Activated T-helper 17 cell treated with anti-CD3 and anti-CD28 coated beads, Interleukin-2, amount 50 U/mL, for 72 hours (primary cell): ENCODE measurements at places on chromosomes 12 and 14.
A peak's percentile ranks its signal among the peaks of the same experiment; 100 is the strongest.

DNA sequence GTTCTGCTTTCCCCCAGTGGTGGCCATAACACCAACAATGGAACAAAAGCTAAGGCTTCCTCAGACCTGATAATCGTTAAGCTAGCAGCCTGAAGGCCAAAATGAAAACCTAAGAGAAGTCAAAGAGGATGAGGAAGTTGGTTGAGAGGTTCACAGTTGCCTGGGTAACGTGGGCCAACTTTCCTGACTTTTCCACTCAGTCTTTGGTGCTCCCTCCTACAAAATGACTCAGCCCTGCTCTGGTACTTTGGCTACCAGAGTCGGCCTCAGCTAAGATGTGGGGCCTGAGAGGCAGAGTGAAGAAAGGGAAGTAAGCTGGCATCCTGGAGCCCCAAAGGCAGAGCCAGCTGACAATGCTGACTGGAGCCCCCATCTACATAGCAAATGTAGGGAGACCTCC, 14.9 kb upstream of the FKBP11 start:
- no peak for ATAC-seq

DNA sequence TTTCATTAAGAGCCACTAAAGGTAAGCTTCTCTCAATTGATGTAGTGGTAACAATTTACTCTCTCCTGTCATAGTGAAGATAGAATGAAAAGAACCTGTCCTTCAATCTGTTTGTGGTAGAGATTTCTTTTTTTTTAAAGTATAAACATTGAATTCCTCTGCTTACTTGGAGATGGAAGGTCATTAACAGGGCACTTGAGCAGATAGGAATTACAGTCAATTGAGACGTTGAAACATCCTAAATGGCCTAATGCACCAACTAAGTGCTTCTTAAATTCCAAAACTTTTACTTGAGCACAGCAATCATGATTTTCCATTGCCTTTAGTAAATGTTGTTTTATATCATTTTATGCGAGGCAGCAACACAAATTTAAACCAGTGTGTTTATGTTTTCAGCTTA, 241.4 kb downstream of the FOXG1 start:
- ATAC-seq: no peak

GRCh38 chr14:22159957-22160356, 429.1 kb downstream of the DAD1 start:
- peak; percentile 24 for ATAC-seq

- no peak for ATAC-seq
These were observed 91.8 kb upstream of the TMEM260 start for GRCh38 chr14:56487761-56488160.

DNA sequence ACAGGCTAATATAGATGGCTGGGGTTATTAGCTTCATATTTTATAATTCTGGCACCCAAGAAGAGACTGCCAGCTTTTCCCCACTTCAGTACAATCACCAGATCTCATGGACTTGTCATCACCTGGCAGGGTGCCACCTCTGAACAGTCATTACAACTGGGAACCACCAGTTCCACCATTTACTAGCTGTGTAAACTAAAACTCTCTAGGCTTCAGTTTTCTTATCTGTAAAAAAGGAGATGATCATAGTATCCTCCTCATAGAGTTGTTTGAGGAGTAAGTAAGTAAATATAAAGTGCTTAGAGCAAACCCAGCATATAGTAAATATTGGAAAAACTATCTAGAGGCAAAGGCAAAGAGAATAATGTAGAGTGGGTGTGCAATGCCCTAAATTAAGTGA, 19.3 kb downstream of the CPNE8 start:
- no peak for ATAC-seq

- peak; percentile 46 for ATAC-seq
These were observed 150.8 kb downstream of the PRKCH start for GRCh38 chr14:61472011-61472672.

GRCh38 chr14:81382517-81383225, 17.5 kb downstream of the STON2 start:
- ATAC-seq: no peak

GRCh38 chr14:50360093-50360492, 36.6 kb downstream of the CDKL1 start:
- ATAC-seq: no peak

GRCh38 chr12:34403706-34404376, 381.5 kb downstream of the ALG10 start:
- no peak for ATAC-seq

DNA sequence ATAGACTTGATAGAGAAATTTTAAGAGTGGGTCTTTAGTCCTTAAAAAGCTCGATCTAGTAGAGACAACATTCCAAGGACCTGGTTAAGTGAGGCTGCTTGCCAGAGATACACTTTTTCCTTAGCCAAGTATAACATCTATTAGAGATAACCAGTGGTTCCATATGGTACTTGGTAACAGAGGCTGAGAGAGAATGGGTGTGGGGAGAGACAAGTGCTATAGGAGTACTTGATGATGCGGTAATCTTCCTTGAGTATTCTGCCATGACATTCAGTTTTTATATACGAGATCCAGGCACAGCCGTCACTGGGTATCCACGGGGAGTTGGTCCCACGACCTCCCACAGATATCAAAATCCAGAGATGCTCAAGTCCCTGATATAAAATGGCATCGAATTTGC, 77.4 kb upstream of the REP15 start:
- no peak for ATAC-seq

GRCh38 chr14:94321421-94322271, 1.5 kb downstream of the SERPINA6 start:
- ATAC-seq: no peak
